ENCODE measurements at places on chromosomes 4 and X.

DNA sequence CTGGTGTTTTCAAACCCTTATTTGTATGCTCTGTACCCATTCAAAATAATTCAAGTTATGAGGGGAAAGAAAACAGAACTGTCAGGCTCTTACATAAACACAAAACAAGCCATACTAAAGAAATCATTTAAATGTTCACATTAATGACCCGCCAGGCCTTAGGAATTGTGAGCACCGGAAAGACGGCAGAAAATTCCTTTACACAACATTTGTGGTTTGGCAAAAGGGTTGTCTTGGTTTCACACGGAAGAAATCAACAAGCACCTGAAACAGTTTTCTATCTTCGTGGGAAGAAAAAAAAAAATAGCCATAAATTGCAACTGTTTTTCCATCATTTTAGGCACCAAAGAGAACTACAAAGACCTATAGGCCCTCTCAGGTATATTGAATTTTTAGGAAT lies 188.5 kb upstream of the FTHL17 start:
- DNase-seq: no peak

- peak; percentile 3 for DNase-seq
These were observed 109.3 kb upstream of the DGKK start for GRCh38 chrX:50579955-50580354.

GRCh38 chr4:176339936-176340761 lies 20.4 kb downstream of the SPCS3 start:
- no peak for DNase-seq

- no peak for DNase-seq
These were observed 124.6 kb upstream of the NAP1L5 start for GRCh38 chr4:88822034-88822789.

- DNase-seq: no peak
These were observed 74.6 kb downstream of the AMELX start for GRCh38 chrX:11367609-11368430.

DNA sequence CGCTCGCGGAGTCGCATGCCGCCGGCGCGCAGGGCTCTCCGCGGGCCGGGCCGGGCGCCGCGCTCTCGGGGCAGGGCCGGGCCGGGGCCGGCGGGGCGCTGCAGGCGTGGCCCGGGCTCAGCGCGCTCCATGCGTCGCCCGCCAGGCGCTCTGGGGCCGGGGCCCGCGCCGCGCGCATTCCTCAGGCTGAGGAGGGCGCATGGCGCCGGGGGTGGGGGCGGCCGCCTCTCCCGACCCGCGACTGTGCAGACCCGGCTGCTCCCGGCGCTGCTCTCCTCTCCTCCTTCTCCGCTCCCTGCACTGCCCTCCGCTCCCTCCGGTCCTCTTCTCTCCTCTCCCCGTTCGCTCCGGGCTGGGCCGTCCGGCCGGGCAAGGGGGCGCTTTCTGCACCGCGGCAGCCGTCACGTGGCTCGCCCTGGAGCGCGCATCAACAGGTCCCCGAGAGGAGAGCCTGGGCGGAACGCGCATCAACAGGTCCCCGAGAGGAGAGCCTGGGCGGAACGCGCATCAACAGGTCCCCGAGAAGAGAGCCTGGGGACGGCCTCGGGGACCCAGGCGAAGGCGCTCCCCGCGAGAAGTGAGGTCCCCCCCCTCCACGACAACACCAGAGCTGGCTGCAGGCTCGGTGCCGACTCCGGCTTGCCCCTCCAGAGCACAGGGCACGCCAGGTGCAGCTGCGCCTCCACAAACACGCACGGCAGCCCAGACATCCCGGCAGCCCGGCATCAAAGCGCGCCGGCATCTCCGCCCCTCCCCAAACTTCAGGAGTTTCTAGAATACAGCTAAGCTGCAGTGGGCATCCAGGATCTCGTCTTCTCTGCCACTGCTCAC lies 12.9 kb downstream of the PPP2R3B start:
- no peak for DNase-seq

DNA sequence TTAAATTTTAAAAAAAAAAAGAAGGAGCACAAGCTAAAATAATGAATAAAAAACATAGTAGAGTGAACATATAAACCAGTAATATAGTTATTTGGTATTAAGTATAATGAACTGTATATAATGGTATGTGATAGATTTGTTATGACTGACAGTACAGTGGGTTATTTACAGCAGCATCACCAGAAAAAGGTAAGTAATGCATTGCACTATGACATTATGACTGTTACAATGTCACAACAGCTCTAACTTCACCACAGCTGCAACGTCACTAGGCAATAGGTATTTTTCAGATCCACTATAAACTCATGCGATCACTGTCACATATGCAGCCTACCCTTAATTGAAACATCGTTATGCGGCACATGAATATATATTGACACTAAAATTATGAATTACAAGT lies 72.5 kb downstream of the COX7B2 start:
- DNase-seq: no peak

DNA sequence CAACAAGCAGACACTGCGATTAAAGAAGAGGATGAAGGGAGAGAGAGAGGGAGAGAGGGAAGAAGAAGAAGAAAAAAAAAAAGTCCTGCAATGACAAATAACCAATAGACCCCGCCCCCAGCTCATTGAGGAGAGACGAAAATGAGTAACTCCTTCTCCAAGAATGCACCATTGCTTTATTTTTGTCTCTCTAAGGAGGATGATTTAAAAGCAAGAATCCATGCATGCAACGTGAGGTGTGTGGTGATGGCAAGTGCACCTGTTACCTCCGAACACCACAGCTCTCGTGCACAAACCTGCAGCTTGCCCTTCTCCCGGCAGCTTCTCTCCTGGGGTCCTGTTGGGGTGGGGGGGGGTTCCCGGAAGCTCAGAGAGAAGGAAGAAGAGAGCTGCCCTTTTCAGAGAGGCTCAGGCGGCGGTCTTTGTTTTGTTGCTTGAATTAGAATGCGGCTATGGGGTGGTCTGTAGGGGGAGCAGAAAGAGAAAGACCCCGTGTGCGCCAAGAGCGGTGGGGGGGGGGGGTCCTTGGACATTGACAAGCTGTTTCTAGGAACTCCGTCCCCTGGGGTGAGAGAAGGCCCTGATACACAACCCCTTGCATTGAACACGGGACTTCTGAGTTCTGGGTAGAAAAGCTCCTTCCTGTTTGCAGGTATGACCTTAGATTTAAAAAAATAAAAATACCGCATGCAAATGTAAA lies 100.7 kb downstream of the CRLF2 start:
- DNase-seq: no peak

GRCh38 chr4:37471971-37472370 lies 214.2 kb downstream of the RELL1 start:
- DNase-seq: no peak

- DNase-seq: no peak
These were observed 84.3 kb upstream of the PLAC1 start for GRCh38 chrX:134742573-134742972.

GRCh38 chrX:4764888-4765287 lies 1051.4 kb upstream of the PRKX start:
- no peak for DNase-seq

GRCh38 chr4:123741906-123742305 lies 345.3 kb downstream of the SPRY1 start:
- no peak for DNase-seq

GRCh38 chr4:112083587-112084347 lies 61.5 kb upstream of the FAM241A start:
- DNase-seq: no peak

GRCh38 chr4:186203406-186203805 lies 12.0 kb downstream of the CYP4V2 start:
- DNase-seq: no peak

GRCh38 chr4:78553529-78554060 lies 2.0 kb downstream of the ANXA3 start:
- no peak for DNase-seq

DNA sequence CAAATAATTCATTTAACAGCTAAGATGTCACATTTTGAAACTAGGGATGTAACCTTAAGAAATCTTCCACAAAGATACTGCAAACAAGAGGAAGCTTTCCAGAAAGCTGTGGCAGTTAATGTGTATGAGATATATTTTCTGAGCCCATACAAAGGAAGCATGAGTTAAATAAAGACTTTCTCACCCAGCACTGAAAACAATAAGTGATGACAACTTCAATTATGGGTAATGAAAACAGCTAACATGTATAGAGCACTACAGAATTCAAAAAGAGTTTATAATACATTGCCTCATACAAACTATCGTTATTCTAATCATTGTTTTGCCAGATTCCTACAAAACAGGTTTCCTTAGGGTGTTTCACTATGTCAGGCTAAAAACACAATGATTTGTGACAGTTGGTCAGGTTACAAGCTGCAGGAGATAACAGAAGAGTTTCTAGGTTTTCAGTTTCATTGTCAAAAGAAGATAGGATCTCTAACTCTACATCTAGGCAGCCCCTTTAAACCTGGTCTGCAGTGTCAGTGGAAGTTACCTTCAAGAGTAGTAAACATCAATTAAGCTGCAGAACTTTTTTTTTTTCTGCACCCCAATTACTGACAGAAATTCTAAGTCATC lies 618.1 kb upstream of the ADGRL3 start:
- no peak for DNase-seq

- no peak for DNase-seq
These were observed 155.2 kb downstream of the SMIM20 start for GRCh38 chr4:26069218-26069617.

DNA sequence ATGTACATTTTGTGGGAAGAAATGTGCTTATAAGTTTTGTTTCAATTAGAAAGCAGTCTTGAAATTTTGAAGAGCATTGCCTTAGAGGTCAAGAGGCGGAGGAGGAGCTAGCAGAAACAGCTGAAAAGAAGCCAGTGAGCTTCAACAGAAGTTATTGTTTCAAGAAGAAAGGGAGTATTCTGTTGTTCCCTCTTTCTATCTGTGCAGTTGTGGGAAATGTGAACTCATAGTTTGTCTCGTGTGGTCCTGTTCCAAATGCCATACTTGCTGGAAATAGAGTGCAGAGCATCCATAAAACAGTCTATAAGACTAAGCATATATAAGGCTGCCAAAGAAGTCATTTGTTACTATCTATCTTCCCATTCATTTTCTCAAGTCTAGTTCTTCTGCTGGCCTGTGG lies 1015.7 kb downstream of the DMD start:
- DNase-seq: peak; percentile 3

- no peak for DNase-seq
These were observed 17.2 kb upstream of the HOPX start for GRCh38 chr4:56698329-56698728.

DNA sequence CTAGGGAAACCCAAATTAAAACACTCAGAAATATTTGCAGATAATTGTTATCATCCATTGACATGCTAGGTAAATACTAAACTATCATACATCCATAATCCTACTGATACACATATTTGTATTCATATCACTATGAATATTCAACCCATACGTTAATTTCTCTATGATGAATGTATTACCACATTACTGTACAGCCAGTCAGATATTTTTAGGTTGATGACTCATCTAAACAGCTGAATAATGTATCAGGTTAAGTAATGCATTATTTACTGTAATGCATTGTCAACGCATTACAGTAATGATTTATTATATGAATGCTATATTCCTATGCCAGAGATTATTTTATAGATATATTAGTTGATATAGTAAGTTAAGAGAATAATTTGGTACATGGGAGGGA lies 37.1 kb downstream of the VEGFC start:
- DNase-seq: no peak

GRCh38 chr4:74031576-74031975 lies 6.9 kb downstream of the CXCL3 start:
- DNase-seq: no peak
